ENCODE measurements at places on chromosomes 6 and 20.

DNA sequence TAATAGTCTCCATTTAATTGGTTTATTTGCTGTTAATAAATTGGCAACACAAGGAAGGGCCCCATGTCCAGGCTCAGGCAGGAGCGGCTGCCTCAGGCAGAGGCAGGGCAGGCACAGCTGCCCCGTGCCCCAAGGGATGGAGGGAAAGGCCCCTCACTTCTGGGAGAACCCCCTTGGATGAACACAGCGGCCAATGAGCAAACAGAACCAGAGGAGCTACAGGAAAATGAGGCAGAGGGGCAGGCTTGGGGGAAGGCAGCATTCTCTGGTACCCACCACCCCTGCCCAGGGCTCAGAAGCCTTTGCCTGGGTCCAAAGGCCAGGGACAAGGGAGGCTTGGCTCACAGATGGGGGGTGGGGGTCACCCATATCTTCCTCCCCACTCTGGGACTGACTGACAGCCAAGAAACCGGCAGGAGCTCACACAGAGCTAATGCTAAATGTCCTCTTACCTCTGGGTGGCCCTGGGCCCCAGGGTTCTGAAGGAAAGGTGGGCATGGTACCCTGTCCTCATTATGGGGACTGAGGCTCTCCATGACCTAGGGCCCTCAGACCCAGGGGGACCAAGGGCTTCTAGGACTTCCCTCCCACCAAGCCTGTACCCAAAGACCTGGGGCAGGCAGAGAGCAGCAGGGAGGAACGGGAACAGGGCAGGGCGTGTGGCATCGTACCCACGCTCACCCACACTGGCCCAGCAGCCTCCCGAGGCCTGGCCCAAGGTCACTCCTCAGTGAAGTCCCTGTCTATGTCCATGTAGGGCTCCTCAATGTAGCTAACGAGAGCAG lies 47.0 kb downstream of the MYH7B start:
- no peak for DNase-seq

GRCh38 chr6:8794420-8794819 lies 359.1 kb upstream of the SLC35B3 start:
- DNase-seq: no peak

DNA sequence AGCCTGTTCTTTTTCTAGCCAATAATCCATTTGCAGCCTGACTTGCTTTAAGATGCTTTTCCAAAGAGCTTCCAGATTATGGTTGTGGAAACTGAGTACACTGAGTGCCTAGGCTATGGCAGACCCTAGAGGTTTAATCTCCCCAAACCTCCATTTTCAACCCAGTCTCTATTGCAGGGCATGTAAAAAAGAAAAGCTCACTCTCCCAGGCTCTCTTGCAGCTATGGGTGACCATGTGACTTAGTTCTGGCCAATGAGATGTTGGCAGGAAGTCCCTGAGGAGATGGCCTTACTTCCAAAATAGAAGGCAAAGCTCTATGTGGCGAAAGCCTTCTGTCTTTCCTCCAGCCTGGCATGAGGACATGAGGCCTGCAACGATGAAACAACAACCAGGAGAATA lies 3.8 kb downstream of the PDRG1 start:
- no peak for DNase-seq

GRCh38 chr6:154938221-154938580 lies 56.9 kb upstream of the TIAM2 start:
- DNase-seq: no peak

DNA sequence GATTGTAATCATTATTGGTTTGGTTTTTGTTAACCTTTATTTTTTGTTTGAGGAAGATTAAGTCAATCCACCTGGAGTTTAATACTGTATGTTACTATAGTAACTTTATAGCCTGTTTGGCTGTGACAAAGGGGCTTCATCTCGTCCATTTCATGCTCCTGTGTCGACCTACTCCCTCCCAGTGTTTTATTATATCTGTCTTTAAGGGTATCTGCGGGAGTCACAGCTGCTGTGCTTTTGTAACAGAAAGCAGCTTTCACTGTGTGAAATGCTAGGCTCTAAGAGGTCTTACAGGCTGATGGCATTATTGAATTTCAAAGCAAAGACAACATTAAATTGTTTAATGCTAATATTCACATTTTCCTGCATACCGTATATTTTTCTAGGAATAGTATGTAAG lies 698.0 kb upstream of the POU3F2 start:
- DNase-seq: no peak

- DNase-seq: peak; percentile 16
These were observed 44.3 kb downstream of the TRERF1 start for GRCh38 chr6:42407379-42407778.

- DNase-seq: peak; percentile 39
These were observed 124.5 kb upstream of the AHI1 start for GRCh38 chr6:135622081-135622480.

DNA sequence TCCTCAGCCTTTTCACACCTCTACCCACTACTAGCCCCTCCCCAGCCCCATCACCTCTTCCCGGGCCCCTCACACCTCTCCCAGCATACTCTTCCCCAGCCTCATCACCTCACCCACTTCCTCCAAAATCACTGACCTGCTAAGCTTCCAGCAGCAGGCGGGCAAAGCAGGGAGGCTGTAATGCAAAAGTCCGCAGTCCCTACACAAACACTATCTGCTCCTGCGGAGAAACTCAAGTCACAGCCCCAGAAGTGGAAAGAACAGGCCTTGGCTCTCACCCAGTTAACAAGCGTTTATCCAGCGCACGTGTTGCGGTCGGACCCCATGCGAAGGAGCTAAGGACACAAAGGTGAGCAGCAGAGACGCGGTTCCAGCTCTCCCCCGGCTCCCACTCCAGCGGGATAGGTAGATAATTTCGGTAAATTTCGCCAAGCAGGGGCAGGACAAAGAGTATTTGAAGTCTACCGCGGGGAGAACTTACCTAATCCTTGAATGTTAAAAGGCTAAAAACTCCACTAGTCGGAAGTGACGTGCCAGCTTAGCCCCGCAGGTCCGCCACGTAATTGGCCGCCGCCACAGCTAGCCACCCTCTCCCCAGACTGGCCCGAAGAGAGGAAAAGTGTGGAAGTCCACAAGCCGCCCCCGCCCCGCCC lies 728 bp upstream of the TRIM39 start:
- no peak for DNase-seq

GRCh38 chr6:116267836-116268588 lies 11.7 kb downstream of the TSPYL1 start:
- DNase-seq: no peak

DNA sequence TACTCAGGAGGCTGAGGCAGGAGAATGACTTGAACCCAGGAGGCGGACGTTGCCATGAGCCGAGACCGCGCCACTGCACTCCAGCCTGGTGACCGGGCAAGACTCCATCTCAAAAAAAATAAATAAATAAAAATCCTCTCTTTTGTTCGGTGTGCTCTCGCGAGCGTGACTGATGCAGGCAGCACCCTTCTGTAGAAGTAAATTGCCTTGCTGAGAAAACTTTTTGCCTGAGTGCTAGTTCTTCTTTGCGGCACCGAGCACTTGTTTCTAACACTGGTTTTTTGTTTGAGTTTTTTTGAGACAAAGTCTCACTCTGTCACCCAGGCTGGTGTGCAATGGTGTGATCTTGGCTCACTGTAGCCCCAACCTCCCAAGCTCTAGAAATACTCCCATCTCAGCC lies 30.5 kb downstream of the PLN start:
- no peak for DNase-seq

DNA sequence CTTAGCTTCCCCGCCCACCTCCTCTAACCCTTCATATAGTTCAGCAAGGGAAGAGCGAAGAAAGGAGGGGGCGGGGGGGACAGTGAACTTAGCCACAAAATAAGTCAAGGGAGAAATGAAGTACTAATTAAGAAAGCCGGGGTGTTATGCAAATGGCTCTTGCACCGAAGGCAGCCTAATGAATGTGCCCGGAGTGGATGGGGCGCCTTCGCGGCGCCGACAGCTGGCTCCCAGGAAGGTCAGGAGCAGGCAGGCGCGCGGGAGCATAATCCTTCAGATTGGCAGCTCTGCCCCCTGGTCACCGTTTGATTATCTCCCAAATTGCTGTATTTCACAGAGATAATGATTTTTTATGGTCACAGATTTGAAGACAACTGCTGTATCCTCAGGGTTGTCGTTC lies 395.1 kb downstream of the TFAP2B start:
- DNase-seq: no peak

- DNase-seq: peak; percentile 71
These were observed 267.2 kb downstream of the ADGRG6 start for GRCh38 chr6:142568857-142569597.

- DNase-seq: no peak
These were observed 137.8 kb downstream of the MYB start for GRCh38 chr6:135318738-135319469.

- no peak for DNase-seq
These were observed 118.2 kb downstream of the CD83 start for GRCh38 chr6:14235653-14236356.

GRCh38 chr6:74690365-74690764 lies 515.5 kb downstream of the COL12A1 start:
- DNase-seq: peak; percentile 29

DNA sequence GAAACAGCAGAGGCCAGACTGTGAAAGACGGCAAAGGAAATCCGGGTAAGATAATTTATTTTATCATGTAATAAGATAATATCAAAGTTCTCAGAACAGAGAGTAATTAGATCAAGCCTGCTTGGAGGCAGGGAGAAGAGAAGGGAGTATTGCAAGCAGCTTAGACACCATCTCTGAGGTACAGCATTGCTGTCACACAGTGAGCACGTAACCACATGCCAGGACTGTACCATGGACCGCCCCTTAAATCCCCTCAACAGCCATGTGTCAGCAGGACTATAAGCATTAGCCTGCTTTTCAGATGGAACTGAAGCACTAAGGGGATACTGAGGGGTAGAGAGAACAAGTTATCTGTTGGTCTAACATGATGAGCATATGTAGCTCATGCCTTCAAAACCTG lies 141.5 kb downstream of the C6orf118 start:
- DNase-seq: no peak

- no peak for DNase-seq
These were observed 10.9 kb downstream of the TFB1M start for GRCh38 chr6:155303361-155303870.

- DNase-seq: peak; percentile 8
These were observed 23.3 kb downstream of the EDN3 start for GRCh38 chr20:59323731-59324130.

GRCh38 chr6:53645859-53646258 lies 19.7 kb downstream of the KLHL31 start:
- DNase-seq: no peak

- no peak for DNase-seq
These were observed 88.9 kb downstream of the HIVEP2 start for GRCh38 chr6:142855893-142856623.

DNA sequence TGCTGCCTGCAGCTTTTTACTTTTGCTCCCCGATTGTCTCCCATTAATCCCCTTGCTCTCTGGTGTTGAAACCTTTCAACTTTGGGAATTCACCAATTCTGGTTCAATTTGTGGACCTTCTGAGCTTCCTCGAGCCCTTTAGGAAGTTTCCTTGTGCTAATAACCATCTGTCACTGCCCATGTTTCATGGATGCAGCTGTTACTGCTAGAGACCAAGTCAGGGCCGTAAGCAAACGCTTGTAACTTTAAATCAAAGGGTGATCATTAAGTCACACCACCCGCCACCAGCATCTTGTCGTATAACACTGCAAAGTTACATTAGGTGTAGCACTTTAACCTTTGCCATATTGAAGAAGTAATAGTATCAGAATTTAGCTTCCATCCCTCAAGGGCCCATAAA lies 268.3 kb upstream of the SASH1 start:
- DNase-seq: no peak
